ENCODE measurements at places on chromosomes 4 and X.

GRCh38 chrX:31355206-31355955, 283.5 kb upstream of the FTHL17 start:
- no peak for DNase-seq

- DNase-seq, result no peak
Observed at GRCh38 chr4:48108309-48109073, 25.6 kb downstream of the TXK start.

DNA sequence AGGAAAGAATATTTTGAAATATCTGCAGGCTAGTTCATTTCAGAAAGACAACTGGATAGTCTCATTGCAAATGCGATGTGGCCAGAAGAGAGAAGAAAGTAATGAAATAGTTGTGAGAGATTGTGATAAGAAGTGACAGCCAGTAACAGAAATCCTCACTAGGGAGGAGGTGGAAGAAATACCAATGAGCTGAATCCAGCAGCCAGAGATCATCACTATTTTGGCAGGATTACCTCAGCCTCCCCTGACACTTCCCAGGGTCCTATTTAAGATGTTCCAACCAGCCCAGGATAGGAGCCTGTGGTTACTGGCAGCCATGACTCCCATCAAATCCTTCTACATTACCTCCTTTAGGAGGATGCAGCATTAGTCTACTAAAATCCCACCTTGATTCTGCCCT, 76.7 kb upstream of the ARHGAP24 start:
- DNase-seq, result no peak

DNA sequence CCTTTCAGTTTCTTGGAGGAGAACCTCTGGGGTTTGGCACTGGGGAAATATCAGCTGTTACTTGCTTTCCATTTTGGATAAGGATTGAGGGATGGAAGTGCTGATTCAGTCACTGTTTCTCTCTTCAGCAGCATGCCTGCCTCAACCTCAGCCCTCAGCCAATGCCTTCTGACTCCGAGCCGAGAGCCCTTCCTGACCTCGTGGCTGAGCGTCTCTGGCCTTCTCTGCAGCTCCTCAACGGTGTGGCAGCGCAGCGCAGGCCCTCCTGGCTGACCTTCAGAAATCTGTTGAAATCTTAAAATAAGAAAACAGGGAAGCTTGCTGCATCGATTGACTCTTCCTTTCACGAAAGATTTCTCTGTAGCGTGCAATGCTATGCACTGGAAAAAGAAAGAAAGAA, 434.3 kb upstream of the FAT1 start:
- DNase-seq, result no peak

- no peak for DNase-seq
Observed at GRCh38 chr4:14700544-14700943, 301.7 kb upstream of the CPEB2 start.

DNA sequence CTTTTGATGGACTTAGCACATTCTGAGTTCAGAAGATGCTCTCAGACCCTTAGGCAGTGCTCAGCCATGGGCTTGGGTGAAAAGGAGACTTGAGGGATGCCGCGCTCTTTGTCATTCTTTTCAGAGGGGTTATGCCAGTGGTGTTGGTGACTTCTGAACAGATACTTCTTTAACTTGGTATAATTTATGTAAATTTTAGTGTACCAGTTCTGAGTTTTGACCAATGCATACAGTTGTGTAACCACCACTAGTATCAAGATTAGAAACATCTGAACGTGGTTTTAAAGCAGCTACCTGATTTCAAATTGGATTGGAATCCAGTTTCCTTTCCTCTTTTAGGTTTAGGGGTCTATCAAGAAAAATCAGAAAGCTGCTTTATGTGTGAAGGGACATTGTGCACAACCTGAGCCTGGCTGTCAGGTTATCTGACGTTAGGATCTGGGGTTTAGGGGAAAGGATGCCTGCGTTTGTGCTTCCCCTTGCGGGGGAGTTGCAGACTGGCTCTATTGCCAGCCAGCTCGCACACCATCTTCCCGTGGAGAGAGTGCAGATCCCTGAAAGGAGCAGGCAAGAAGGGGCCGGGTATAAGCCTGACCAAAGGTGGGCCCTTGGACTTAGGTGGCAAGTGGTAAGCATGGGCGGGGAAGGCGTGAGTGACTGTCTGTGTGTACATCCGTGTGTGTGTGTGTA, 19.0 kb downstream of the SMS start:
- DNase-seq, result peak; percentile 52

DNA sequence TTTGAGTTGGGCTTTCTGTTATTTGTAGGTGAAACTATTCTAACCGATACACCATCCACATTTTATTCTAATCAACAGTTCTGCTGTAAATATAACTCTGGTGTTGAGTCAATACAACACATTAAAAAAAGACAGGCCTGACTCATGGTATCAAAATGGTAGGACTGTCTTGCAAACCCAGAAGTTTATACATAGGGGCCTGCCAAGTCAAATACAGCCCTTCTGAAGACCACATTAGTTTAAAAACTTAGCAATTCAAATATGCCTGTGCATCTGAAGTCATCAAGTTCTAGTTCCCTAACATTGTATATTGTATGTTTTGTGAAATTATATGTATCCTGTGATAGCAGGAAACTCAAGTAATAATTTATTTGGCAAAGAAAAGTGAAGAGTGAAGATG, 24.4 kb upstream of the PDE5A start:
- DNase-seq, result no peak

DNA sequence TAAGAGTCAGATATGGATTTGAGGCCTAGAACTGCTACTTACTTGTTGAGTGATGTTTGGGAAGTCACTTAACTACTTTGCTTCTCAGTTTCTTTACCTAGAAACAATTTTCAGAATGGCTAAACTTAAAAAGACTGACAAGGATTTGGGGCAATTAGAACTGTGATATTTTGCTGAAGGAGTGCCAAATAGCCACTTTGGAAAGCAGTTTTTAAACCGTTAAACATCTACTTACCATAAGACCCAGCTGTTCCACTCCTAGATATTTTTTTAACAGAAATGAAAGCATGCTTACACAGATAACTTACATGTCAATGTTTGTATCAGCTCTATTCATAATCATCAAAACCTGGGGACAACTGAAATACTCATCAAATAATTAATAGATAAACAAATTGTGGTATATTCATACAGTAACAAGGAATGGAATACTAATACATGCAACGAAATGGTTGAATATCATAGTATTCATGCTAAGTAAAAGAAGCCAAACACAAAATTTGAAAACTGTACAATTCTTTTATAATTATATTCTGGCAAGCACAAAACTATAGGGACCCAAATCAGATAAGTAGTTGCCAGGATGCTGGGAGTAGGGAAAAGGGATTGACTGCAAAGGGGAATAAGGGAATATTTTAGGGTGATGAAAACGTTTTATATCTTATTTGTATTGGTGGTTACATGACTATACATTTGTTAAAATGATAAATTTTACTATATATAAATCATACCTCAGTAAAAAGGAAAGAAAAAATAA, 24.0 kb downstream of the RPA4 start:
- DNase-seq, result no peak

- DNase-seq, result no peak
Observed at GRCh38 chrX:74178536-74178935, 125.4 kb upstream of the ZCCHC13 start.

DNA sequence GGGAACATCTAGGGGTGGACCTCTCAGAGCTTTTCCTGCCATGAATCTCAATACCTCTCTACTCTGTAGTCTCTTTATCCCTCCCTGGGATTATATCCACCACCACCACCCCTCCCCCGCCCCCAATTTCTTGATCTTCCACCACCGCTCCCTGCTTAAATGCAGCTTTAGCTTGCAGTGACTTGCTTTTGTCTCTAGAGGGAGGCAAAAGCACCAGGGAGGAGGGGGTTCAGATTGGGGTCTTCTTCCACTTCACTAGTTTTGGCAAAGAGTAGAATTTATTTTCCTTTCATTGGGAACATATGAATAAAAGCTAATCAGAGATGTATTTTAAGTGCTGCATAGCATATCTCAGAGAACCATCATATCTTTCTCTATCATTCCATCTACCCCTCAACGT, 5.5 kb downstream of the ARHGAP36 start:
- no peak for DNase-seq

- DNase-seq, result peak; percentile 33
Observed at GRCh38 chr4:73653695-73654106, 33.5 kb upstream of the RASSF6 start.

- DNase-seq, result no peak
Observed at GRCh38 chrX:13897566-13897965, 80.7 kb upstream of the GPM6B start.

GRCh38 chr4:55928846-55929245, 19.9 kb upstream of the CEP135 start:
- no peak for DNase-seq

DNA sequence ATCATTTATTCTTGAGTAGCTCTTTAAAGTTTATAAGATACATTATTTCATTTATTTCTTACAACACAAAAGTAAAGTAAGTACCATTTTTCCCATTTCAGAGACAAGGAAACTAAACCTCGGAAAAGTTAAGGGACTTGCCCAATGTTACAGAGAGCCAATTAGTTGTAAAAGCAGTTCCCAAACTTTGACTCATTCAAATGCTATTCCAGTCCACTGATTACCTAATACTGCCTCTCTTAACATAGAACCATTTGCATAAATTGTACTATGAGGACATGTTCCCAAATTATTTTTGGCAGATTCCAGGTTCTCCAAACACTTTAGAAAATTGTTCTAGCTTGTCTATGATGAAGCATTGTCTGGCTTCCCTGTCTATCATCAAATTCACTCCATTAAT, 45.6 kb upstream of the GRIA3 start:
- no peak for DNase-seq

DNA sequence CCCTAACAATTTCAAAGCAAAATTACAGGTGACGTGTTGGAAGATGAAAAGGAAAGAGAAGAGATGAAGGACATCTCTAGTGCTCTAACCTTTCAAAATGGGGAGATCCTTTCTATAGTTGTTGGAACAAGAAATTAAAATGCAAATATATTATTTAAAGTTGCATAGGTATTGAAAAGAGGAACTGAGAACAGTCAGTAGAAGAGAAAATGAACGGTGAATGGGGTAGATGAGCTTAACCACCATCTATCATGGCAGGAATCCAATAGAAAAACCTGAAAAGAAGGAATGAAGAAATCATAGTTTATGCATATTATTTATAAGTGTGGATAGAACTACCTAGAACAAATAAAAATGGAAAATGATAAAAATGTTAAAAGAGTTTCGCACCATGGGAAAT, 42.0 kb downstream of the ANXA5 start:
- no peak for DNase-seq

DNA sequence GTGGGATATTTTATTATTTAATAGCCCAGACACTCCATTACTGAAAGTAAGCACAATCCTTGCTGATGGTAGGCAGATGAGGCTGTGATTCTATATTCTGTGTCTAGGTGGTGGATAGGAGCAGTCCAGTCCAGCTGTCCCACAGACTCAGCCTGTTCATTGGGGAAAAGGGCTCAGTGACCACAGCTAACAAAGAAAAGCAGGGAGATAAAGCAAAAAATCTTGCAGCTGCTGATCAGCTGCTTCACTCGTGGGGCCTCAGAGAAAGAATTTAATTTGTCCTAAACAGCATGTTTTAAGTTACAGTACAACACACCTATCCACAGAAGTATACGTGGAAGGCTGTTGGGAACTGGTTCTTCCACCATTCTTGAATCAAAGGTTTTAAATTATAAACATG, 40.7 kb upstream of the ANK2 start:
- no peak for DNase-seq

- DNase-seq, result no peak
Observed at GRCh38 chr4:102451266-102451665, 49.9 kb upstream of the NFKB1 start.

DNA sequence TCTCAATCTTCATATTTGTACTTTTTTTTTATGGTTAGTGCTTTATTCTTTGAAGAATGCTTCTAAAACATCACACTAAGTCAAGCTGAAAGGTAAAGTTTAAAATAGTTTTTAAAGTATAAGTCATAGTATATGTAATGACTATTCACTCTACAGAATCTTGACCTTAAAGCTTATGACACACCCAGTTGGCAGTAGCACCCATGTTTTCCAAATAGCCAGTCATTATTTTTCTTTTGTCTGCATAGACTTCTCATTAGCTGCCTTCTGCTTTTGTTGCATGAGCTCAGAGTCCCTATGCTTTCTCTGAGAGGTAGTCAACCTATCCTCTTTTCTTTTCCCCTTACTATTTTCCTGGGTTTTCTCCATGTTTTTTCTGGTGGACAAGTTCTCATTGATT, 231.5 kb downstream of the PCDH18 start:
- DNase-seq, result no peak

DNA sequence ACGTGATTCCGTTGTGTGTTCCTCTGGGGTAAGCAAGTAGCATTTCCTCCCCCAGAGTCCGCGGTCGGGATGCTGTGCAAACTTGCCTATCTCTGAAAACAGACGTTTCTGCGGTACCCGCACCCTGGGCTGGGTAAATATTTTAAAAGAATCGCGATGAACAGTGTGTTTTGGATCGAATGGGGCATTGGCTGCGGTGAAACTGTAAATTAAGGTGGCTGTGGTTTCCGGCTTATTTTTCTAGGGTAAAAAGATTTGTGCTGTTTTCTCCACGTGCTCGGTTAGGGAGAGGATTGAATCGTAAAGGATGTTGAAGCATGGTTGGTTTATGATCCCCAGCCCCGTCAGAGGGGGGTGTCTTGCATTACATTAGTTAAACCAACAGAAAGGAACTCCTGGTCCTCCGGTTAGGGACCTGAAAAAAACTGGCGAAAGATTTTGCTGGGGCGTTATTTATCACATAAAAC, 1.2 kb downstream of the HHIP start:
- no peak for DNase-seq

GRCh38 chr4:113472864-113473263, 288.7 kb downstream of the CAMK2D start:
- DNase-seq, result no peak

- no peak for DNase-seq
Observed at GRCh38 chr4:52248820-52249219, 197.7 kb downstream of the SPATA18 start.

DNA sequence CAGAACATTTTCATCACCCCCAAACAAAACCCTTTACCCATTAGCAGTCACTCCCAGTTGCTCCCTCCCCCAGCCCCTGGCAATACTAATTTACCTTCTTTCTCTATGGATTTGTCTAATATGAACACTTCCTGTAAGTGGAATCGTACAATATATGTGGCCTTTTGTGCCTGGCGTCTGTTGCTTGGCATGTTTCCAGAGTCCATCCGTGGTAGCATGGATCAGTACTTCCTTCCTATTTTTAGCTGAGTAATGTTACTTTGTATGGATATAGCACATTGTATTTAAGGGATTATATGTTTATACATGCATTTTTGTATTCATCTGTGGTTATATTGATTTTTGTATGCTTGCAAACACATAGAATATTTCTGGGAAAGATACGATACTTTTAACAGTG, 48.2 kb downstream of the PPEF1 start:
- DNase-seq, result no peak

DNA sequence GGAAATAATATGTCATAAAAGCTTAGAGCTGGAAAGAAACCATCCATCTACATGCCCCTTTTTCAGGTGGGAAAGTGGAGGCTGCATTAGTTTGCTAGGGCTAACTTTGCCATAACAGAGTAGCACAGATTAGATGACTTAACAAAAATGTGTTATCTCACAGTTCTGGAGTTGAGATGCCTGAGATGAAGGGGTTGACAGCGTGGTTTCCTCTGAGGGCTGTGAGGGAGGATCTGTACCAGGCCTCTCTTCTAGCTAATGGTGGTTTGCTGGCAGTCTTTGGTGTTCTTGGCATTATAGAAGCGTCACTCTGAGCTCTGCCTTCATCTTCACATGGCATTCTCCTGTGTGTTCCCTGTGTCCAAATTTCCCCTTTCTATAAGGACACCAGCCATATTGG, 2.4 kb downstream of the CHRNA9 start:
- no peak for DNase-seq

Data from HL-60 (cell line).